ENCODE measurements at places on chromosomes 11 and 22.
A peak's percentile ranks its signal among the peaks of the same experiment; 100 is the strongest.

DNA sequence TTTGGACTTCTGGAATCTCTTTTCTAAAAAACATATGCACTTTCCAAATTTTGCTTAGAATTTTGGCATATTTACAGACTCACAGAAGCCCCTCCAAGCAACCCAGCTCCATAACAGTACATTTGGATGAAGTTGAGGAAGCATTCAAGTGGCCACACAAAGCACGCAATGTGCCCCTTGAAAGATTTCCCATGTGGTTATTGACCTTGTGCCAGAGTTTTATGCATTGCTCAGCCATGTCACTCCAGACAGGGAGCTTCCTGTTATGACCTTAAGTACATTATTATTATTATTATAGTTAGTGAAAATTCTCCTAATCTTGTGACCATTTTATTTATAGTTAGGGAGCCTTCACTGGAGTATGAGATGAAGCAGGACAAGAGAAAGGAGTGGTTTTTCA lies 35.0 kb upstream of the BDNF start:
- no peak for DNase-seq

GRCh38 chr11:66068154-66068821 lies 1.8 kb upstream of the PACS1 start:
- peak; percentile 64 for DNase-seq

DNA sequence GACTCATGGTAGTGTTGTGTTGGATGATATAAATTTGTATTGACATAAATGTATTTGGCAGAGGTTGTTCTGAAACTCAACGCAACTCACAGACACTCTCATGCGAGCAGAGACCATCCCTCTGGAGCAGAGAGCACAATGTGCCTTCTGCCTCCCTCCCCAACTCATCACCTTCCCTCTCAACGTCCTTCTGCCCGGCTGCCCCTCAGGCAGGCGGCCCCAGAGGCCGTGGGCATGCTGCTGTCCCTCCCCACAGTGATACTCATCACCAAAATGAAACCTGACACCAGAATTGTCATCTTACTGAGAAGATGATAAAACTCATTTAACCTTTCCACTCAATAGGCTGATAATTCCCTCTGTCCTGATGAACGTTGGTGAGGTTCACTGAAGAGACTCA lies 260.6 kb downstream of the ETS1 start:
- no peak for DNase-seq

DNA sequence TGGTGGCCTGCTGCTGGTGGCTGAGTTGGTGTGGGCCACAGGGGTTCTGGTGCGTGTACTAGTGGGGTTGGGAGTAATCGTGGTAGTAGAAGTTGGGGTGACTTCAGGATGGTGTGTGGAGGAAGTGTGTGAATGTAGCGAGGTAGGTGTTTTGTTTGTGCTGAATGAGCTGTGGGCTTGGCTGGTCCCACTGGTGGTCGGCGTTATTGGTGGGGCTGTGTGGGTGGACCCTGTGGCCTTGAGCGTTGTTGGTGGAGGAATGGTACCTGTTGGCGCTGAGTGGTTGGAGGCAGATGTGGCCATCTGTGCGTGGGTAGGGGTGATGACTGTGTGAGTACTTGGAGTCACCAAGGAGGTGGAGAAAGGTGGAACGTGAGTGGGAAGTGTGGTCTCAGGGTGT lies 18.4 kb downstream of the MUC6 start:
- no peak for DNase-seq

All from fibroblast of skin of right biceps (primary cell).